ENCODE measurements at places on chromosomes 1 and 21.
A peak's percentile ranks its signal among the peaks of the same experiment; 100 is the strongest.

DNA sequence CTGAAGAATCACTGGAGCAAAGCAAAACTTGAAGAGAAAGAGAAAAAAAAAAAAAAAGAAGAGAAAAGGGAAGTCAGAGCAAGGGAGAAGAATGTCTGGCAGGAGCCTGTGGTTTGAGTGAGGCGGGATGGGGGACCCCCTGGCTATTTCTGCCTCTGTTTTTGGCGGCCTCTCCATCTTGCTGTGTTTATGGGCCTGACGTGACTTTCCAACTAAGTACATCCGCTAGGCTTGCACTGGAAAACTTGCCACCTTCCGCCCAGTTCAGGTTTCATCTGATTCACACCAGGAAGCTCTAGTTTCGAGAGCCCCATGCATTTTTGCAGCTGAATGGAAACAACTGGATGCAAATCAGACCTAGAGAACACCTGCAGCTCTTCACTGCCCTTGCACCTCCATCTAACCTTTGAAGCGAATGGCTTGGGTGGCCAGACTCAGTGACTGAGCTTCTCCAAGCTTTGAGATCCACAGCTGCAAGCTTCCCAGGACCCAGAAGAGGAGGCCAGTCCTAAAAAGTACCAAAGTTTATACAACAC is 28.0 kb downstream of the TBX15 start:
- no peak for DNase-seq

DNA sequence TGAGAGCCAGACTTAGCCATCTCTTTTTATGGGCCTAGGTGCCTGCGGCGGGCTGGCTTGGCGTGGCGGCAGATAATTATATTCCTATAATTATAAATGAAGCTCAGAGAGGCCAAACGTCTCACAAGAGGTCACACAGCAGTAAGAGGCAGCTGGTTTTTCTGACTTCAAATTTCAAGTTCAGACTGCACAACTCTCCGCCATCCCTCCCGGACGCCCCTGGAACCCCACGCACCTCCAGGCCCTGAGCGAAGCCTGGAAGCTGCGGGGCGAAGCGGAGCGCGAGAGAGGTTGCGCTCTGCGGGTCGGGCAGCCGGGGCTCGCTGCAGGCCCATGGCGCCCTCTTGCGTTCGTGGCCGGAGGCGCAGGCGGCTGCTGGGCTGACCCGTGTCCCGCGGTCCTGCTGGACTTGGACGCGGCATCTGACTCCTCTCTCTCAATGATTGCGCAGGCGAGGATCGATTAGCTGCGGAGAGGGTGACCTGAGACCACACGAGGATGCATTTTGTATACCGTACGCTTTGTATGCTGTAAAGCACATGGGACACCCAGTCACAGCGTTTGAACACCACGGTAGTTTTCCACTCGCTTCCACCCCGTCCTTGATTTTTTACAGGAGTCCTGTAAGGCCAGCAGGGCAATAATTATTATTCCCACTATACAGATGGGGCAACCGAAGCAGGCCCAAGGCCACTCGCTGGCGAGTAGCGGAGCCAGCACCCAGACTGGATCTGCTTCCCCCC is 272.7 kb downstream of the FOXD2 start:
- peak; percentile 66 for DNase-seq

DNA sequence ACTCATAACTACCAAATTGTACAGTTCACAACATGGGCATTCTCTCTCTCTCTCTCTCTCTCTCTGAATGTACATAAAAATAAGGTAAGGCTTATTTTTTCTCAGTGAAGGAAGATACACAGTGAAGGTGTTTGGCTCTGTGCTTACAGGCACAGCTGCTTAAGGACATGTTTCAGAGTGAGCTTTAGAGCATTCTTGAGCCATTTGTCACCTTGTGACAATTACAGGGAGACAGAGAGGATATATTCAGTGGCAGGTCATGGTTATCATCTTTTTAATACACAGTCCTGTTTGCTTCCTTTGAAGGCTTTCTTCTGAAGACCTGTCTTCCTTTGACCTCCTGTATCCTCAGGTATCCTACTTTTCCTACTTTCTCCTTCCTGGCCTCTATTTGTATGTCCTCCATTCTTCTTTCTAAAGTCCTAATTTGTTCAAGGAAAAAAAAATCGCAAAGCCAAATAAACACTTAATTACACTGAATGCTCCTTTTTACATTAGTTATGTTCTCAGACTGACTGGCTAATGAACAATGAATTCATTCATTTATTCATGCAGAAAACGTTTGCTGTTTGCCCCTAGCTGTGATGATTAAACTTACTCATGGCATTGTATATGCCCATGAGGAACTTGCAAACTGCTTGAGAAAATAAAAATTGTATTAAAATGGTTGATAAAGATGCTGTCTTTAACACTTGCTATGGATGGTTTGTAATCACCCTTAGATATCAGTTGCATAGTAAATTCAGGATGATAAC is 33.4 kb downstream of the HSD17B7 start:
- no peak for DNase-seq

GRCh38 chr1:161200992-161201835 is 953 bp upstream of the NDUFS2 start:
- DNase-seq = peak; percentile 57

GRCh38 chr1:46466477-46467182 is 23.0 kb upstream of the DMBX1 start:
- no peak for DNase-seq

DNA sequence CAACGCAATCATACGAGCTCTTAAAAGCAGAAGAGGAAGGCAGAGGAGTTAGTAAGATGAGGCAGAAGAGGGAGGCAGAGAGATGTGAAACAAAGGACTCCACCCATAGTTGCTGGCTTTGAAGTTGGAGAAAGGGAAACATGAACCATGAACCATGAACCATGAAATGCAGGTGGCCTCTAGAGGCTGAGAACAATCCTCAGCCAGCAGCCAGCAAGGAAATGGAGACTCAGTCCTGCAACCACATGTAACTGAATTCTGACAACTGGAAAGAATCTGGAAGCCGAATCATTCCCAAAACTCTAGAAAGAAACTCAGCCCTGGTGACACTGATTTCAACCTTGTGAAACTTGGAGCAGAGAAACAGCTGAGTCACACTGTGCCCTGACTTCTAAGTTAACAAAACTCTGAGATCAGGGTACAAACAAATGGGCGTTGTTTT is 10.1 kb downstream of the DIPK1A start:
- no peak for DNase-seq

GRCh38 chr1:91809317-91809716 is 76.6 kb downstream of the TGFBR3 start:
- no peak for DNase-seq

DNA sequence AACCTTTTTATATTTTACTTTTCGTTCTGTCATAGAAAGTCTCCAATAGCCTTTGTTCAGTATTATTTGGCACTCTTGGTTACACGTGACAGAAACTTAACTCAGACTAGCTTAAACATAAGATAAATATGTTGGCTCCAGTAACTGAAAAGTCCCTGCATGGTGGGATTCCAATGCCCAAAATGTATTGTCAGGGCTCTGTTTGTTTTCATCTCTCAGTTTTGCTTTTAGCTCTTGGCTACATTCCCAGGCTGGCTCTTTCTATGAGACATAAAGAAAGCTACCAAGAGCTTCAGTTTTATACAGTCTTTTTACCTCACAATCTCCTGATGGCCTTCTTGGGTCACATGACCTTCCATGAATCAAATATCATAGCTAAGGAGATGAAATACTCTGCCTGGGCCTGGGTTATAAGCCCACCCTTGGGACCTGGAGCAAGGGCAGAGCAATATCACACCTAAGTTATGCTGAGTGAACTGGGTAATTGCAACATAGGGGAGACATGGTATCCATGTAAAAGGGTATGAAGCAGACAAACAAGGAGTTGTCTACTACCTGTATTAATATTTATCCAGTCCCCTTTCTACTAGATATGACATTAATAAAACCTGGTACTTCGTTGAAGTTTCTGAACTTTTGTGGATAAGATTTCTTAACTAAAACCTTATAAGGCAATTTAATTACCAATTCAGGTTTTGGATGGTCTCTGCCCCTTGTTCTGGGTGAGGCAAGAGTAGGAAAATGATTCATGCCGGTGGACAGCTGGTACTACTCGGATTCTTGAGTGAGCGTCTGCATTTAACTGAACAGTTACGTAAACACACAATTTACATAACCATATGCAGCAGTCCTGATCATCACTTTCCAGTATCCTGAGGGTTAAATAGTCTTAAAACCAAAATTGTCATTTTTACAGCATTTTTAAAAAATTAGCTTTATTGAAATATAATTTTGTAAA is 442.3 kb downstream of the GPATCH2 start:
- DNase-seq = no peak

- DNase-seq = no peak
Observed at GRCh38 chr1:54528613-54529012, 19.4 kb upstream of the ACOT11 start.

DNA sequence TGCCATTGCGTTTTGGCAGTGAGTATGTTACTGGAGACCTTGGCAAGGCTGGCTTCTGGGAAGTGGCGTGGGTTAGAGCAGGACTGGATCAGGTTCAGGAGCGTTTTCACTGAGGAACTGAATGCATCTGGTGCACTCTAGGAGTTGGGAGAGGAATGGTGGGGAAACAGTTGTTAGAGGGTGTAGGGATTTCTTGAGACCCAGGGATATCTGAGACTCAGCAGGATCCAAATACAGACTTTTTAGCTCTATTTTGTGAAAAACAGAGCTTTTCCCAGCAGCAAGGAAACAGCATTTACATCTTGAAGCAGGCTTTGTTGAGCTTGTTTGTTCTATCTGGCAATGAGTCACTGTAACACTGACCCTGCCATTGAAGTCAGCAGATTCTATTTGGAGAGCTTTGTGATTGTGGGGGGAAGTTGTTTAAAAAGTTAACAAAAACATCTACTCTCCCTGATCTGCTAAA is 56.9 kb upstream of the NRIP1 start:
- peak; percentile 19 for DNase-seq

- no peak for DNase-seq
Observed at GRCh38 chr1:44724955-44725698, 5.8 kb downstream of the RNU5D-1 start.

- no peak for DNase-seq
Observed at GRCh38 chr1:79585801-79586200, 579.3 kb upstream of the ADGRL4 start.

GRCh38 chr21:41670056-41670805 is 96.6 kb downstream of the RIPK4 start:
- DNase-seq = no peak

GRCh38 chr1:43171312-43171875 is 696 bp downstream of the EBNA1BP2 start:
- DNase-seq = no peak

GRCh38 chr1:33319186-33319948 is 1.5 kb downstream of the A3GALT2 start:
- no peak for DNase-seq

DNA sequence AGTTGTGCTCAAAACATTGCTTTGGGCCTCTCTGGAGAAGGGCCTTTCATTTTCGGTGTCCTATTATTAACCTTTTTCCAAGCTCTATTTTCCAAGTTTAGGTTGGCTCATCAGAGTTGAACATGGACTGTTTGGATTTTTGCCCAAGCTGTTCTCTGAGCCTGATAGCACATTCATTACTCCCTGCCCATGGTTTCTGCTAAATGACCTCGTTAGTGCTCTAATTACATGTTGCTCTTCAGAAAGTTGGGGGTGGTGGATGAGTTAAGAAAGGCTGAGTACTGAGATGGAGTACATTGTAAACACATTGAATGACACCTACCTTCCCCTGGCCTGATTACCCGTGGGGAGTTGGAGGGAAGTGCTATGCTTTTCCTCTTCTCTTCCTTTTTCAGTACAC is 38.9 kb downstream of the LMO4 start:
- no peak for DNase-seq

DNA sequence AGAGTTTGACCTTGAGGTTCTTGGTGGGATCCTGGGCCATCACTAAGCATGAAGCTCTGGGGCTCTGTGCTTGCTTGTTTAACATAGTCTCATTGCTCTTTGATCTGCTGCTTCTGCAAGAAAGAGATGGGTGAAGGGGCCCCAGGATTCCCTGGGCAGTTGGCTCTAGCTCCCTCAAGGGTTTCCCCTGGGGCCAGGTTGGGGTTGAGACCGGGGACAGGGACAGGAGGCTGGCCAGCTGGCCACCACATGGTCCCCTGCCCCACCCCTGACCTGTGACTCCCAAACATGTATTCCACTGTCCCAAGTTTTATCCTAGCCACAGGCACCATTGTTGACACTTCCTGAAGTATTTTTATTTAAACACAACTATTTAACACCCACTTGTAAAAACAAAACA is 69.5 kb downstream of the FHAD1 start:
- DNase-seq = no peak

DNA sequence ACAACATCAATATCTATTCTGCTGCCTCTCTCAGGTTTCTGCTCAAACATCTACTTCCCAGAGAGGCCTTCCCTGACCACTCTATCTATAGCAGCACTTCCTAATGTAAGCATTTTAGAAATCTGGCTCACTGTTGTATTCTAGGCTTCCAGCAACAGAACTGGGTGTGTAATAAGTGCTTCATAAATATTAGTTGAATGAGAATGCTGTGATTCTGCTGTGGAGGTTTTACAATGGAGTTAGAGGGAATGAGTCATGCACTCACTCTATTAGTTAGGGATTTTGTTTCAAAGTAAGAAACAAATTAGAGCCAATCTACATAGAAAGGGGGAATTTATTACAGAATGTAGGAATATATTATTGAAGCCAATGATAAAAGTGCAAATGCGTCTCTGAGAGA is 38.6 kb upstream of the SLC35F3 start:
- no peak for DNase-seq

DNA sequence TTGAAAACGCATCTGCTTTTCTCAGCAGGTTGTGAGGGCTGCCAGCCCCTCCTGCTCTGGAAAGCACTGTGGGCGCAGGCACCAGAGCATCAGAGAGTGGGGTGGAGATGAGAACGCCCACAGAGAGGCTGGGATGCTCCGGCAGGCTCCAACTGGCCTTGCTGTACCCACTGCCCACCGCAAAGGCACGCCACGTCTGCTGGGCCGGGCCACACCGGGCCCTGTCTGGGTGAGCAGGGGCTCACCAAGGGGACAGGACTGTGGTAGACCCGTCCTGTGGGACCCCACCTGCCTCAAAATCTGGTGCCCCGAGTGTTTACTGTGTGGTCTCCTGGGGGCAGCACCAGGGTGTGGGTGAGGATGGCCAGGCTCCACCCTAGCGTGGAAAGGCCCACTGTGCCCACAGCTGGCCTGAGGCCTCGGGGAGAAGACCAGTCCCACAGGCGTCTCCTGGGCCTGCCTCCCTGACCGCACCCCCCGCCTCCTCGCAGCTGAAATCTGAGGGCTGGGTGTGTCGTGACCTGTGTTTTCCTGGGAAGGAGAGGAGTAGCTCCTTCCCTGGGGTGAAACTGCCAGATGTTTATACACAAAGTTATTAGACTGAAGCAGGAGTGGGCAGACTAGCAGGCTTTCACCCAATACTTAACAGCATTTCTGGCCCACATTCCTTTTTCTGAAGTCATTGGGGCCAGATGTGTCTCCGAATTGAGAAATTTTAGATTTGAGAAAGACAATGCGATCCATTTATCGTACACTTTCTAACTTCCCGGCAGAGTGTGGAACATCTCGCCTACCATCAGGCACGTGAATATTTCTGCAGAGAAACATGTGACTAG is 53.8 kb downstream of the STUM start:
- no peak for DNase-seq

GRCh38 chr1:6790146-6790545 is 4.9 kb downstream of the CAMTA1 start:
- DNase-seq = no peak

- DNase-seq = no peak
Observed at GRCh38 chr1:36107394-36107793, 17.6 kb downstream of the COL8A2 start.

GRCh38 chr1:31944205-31945089 is 6.3 kb upstream of the PTP4A2 start:
- peak; percentile 50 for DNase-seq

GRCh38 chr1:118136187-118136941 is 48.7 kb downstream of the SPAG17 start:
- no peak for DNase-seq

GRCh38 chr1:39652554-39652953 is 13.1 kb upstream of the HEYL start:
- no peak for DNase-seq
